ENCODE measurements at places on chromosomes 13 and 19. TPM values are rescaled to one million over a fixed set of nuclear protein-coding genes. Genes with fewer than 3 reads are reported as not detected.

DNA sequence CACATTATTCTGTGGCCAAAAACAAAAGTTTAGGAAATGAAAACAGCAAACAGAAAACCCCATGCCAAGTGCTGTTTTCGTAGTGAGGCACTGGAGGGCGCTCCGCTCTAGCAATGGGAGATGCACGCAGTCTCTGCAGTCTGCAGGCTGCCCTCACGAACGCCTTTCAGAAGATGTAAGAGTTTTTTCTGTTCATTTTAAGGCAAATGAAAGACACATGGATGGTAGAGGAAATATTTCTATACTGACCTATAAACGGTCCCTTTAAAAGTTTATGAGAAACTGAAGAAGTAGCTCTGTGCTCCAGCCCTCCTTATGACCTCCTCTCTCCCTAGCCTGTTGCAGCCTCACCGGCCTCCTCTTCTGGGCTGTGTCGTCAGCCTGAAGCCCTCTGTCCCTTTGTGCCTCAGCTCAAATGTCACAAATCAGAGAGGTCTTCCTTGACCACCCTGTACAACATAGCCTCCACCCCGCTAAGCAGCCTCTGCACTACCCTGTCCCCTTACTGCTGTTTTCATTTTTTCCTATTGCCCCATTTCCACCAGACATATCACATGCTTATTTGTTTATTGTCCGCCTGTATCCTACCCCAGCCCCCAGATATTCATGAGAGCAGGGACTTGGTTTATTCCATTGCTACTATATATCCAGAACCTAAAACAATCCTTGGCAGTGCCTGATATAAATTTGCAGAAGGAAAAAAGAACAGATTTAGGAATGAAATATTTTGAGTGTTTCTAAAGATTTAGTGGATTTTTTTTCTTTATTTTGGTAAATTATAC, 116.4 kb downstream of the TM9SF2 start:
- DNase-seq: no peak

DNA sequence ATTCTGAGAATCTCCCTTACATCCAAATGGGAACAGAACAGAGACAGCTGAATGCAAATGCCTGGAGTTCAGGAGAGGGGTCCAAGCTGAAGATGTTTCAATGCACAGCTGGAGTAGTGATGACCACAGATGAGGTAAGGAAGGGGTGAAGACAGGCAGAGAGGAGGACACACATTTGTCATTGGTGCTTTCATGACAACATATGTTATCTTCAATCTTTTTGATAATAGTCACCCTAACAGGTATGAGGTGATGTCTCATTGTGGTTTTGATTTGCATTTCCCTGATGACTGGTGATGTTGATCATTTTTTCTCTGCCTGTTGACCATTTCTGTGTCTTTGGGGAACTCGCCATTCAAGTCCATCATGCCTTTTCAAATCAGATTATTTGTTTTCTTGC, 19.2 kb downstream of the SIGLEC7 start:
- DNase-seq: no peak

DNA sequence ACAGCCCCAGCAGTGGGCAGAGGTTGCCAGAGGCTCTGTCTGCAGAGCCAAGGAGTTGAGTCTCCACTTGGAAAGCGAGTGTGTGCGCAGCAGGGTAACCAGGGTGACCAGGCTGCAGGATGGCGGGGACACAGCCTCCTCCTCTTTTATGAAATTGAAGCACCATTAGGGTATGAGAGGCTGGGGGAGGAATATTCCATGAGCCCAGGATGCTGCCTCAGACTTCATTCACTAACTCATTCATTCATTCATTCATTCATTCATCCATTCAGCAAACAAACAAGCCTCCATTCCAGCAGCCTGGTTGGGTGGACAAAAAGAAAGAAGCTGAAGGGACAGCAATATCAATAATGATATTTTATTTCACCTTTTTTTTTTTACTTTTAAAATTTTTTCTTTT, 6.6 kb upstream of the LMTK3 start:
- no peak for DNase-seq

DNA sequence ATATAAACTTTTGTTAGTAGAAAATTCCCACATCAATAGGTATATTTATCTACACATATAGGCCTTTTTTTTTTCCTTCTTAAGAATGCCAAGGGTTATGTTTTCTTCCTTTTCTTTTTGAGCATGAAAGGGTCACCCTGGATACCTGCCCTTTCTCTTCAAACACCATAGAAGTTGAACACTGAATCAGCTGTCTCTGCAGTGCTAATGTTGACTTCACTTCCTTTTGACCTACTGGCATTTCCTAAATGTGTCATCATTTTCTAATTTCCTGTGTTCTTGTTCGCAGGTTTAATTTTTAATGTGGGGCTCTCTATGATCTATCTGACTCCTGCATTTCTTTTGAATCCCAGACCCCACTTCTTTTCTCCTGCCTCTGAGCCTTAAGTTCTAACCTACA, 532.0 kb downstream of the GPC6 start:
- DNase-seq: no peak

GRCh38 chr13:83136660-83137059, 745.6 kb downstream of the SLITRK1 start:
- no peak for DNase-seq

GRCh38 chr13:100300708-100301107, 211.8 kb downstream of the PCCA start:
- DNase-seq: no peak

Gene FCER2
- total RNA-seq: not detected

Gene ZNF99
- 0.11 TPM for total RNA-seq

Gene APOE
- total RNA-seq: 26.6 TPM

Gene SLC1A6
- total RNA-seq: not detected
